ENCODE measurements at places on chromosomes 4 and X.

GRCh38 chr4:126552321-126552720 lies 1080.4 kb upstream of the INTU start:
- no peak for DNase-seq

GRCh38 chr4:168731706-168732414 lies 235.0 kb downstream of the PALLD start:
- DNase-seq: no peak

- DNase-seq: no peak
Measured at GRCh38 chr4:112645541-112646329, 8.8 kb downstream of the LARP7 start.

DNA sequence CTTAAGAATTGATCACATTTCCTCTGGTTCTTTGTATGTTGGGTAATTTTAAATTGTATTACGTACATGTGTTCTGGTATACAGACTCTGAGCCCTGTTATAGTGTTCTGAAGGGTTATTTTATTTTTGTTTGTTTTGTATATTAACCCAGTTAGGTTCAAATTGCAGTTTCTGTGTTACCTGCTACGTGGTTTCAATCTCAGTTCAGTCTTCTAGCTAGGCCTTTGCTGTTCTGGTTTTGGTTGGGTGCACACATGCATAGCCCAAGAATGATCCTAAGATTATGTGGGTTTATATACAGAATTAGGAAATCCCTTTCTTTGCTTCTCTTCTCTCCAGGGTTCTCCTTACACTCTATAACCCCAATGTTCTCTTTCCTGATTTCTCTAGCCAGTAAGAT lies 161.0 kb downstream of the PPP1R2C start:
- DNase-seq: no peak

- no peak for DNase-seq
Measured at GRCh38 chr4:111717921-111718320, 427.3 kb upstream of the FAM241A start.

DNA sequence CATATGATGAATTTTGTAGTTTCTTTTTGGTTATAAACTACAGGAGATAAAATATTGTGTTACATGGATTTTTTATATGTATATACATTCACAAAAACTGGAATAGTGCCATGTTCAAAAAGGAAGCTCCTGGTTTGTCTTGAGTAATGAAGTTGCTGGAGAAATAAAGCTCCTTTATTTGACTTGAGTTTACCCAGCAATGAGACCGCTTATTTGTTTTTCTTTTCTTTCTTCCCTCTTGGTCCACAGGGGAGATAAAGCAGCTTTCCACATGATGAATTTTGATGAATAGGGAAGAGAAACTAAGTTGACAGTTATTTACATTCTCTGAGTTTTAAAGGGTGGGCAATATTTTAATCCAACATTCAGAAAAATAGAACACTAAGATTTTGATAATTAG lies 176.5 kb downstream of the GPM6A start:
- no peak for DNase-seq

GRCh38 chr4:7192252-7193029 lies at the start of gene SORCS2:
Gene SORCS2 (plus strand): TSS chr4:7192538.
- no peak for DNase-seq

- no peak for DNase-seq
Measured at GRCh38 chrX:129786210-129786651, 6.5 kb downstream of the SASH3 start.

DNA sequence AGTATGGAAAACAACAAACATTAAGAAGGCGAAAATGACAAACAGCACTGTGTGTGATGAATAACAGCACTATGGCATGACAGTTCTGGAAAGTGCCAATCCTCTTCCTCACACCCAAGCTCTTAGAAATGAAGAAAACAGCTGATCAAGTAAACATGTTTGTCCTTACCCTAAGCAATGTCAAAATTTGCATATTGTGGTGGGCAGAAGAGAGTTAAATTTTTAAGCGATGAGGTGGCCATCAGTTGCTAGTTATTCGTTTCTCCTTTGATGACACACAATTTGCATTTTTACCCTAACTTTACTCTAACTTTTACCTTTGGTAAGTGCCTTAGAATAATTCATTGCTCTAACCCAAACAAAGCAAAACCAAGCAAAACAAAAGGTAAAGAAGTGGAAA lies 8.8 kb downstream of the PROM1 start:
- no peak for DNase-seq

DNA sequence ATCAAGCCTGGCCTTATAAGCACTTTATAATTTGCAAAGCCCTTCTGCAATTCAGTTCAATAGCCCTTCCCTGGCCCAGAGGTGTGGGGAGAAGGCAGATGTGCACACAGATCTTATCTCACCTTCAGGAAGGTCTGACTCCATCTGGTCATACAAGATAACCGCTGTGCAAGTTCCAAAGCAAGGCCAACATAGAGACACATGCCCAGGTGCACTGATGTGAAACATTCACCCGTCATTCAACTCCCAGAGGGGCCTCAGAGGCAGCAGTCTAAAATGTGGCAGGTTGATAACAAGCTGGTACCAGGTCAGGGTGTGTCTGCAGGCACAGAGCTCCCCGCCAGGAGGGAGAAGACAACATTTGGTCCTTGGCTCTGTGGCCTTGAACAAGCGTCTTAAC lies 10.9 kb upstream of the WFS1 start:
- DNase-seq: no peak

GRCh38 chr4:124428648-124429047 lies 283.9 kb downstream of the ANKRD50 start:
- DNase-seq: no peak

DNA sequence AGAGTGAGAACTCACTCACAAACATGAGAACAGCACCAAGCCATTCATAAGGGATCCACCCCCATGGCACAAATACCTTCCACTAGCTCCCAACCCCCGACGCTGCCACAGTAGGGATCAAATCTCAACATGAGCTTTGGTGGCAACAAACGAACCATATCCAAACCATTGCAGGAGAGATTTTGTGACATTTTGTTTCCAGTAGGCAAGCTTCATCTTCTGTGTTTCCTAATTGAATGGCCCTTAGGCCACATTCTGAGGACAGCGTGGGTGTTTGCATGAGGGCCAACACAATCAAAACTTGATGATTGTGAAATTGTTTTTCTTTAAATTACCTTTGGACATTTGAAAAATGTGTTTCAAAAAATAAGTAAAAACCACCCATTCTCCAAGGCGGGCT lies 102.6 kb upstream of the LNX1 start:
- no peak for DNase-seq

GRCh38 chr4:185755451-185755850 lies 56.5 kb downstream of the SORBS2 start:
- DNase-seq: no peak

DNA sequence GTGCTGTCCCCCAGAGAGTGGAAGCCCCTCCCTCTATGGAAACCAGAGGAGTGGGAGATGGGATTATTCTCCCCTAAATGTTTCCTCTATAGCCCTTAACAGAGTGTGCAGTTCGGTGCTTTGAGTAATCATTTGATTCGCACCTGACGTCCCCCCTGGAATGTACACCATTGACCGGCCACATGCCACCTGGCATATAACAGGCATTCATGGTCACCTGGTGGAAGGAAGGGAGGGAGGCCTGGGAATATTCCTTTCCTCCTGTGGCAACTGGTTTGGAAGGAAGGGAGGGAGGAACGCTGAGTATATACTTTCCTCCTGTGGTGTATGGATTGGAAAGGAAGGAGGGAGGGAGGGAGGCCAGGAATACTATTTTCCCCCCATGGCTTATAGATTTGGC lies 77.2 kb downstream of the CRMP1 start:
- DNase-seq: no peak
